Ovary (tissue), 10 donors: ENCODE measurements at places on chromosomes 5 and 9. TPM values are rescaled to one million over a fixed set of nuclear protein-coding genes. Genes with fewer than 3 reads are reported as not detected.

The CYLC2 gene
- polyA plus RNA-seq, result not detected

The HRCT1 gene
- polyA plus RNA-seq, result 1.1 TPM

The C1QTNF2 gene
- 2.6 TPM for polyA plus RNA-seq

The GALT gene
- 48.9 TPM for polyA plus RNA-seq

The GFI1B gene
- polyA plus RNA-seq, result 0.05 TPM
